ENCODE measurements at places on chromosomes 3 and 15.

- DNase-seq, result no peak
These were observed 536 bp downstream of the WDR73 start for GRCh38 chr15:84653584-84653909.

GRCh38 chr3:177145954-177146353, 51.3 kb downstream of the TBL1XR1 start:
- DNase-seq, result no peak

- no peak for DNase-seq
These were observed 322.6 kb upstream of the KCNH8 start for GRCh38 chr3:18825665-18826064.

DNA sequence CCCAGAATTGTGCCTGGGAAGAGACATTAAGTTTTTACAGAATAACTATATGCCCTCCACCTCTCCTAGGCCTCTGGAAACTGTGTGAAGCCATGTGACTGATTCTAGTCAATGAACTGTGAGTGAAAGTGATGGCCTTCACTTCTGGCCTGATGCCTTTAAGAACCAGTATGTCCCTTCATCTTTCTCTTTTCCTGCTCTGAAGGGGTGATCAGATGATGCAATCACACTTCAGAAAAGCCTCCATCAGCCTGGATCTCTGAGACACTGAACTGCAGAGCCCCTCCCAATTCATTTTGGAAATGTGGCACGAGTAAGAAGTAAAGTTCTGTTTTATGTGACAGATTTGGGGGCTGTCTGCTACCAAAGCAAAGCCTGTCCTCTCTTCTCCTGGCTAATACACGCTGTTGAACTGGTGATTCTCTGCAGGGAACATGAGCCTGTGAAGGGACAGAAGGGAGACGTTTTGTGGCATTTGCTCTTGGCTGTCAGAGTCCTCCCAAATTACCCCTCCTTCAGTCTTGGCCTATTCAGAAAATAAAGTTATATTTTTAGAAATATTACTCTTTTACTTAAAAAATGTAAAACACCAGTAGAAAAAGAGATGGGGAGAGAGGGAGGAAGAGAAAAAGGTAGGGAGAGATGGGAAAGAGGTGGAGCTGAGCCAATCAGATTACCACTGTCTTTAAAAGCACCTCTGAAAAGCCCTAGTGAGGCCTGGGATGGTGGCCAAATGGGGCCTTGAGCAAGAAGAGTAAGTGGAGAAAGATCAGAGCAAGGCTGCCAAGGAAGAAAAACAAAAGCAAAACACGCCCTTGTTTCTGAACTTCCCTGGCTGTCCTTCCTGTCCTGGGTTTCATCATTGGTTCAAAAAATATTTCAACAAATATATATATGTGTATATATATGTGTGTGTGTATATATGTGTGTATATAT, 40.9 kb upstream of the RYK start:
- peak; percentile 65 for DNase-seq

GRCh38 chr3:15283702-15284101, 48.7 kb downstream of the SH3BP5 start:
- DNase-seq, result no peak

DNA sequence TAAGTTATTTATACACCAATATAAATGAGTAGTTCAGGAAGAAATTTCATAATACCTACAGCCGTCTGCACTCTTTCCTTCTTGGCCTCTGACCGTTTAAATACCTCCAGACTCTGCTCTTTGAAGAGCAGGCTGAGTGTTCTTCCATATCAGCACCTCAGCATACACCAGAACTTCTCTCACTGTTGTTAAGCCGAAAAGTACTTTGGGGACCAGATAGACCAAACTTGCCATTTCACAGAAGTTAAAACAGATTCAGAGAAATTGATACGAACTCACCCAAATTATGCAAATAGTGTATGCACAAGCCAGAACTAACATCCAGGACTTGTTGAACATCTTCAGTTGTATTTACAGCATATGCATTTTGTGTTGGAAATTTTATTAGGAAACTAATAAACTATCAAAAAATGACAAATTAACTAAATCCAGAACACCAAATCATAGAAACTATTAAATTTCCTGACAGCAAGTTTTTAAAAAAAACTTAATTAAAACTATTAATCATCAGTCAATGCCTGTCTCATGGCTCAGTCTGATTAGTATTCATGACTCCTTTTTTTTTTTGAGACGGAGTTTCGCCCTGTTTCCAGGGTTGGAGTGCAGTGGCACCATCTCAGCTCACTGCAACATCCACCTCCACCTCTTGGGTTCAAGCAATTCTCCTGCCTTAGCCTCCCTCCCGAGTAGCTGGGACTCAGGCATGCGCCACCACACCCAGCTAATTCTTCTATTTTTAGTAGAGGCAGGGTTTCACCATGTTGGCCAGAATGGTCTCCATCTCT, 24.1 kb downstream of the CGGBP1 start:
- no peak for DNase-seq

- DNase-seq, result no peak
These were observed 367.4 kb downstream of the IL20RB start for GRCh38 chr3:137325170-137325569.

- DNase-seq, result no peak
These were observed 19.8 kb downstream of the C3orf62 start for GRCh38 chr3:49257187-49257586.

GRCh38 chr3:126349071-126349470, 8.1 kb downstream of the KLF15 start:
- no peak for DNase-seq

GRCh38 chr15:41794081-41794480, 19.8 kb downstream of the MAPKBP1 start:
- DNase-seq, result peak; percentile 90

- peak; percentile 24 for DNase-seq
These were observed 67.7 kb downstream of the KLHL25 start for GRCh38 chr15:85727068-85727467.

DNA sequence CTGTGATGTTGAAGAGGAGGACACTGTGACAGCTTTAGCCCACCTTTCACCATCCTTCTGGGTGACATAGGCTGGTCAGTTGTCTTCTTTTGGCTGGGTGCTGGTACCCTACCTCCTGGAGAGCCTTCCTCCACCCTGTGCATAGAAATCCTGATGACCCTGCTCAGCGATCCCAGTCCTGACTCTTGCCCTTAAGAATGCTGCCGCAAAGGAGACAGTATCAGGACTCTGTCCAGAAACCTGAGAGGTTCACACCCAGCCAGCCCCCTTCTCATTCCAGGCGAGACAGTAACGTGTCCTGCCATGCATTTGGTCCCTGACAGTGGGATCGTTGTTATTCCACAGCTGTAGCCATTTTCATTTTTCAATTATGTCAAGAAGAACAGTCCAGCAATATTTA, 312.8 kb upstream of the CHRM5 start:
- no peak for DNase-seq

DNA sequence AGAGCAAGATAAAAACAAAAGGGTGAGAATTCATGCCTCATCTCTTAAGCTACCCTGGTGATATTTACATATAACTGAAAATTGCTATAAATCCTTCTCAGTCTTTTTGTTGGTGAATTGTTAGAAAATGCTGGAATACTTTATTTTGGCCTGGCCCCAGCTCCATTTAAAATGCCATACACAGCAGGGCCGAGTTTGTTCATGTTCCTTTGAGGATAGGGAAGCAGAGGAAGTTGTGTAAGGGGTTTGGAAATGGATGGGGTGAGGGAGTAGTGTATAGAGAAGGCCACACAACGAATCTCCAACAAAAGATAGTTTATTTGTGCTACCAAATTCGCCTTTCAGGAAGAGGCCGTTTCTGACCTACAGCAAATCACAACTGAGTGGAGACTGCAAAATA, 78.6 kb upstream of the ADAMTS9 start:
- DNase-seq, result no peak

GRCh38 chr3:94568041-94568440, 505.2 kb downstream of the NSUN3 start:
- DNase-seq, result no peak
